ENCODE measurements at places on chromosomes 1 and 21. TPM values are rescaled to one million over a fixed set of nuclear protein-coding genes. Genes with fewer than 3 reads are reported as not detected.

DNA sequence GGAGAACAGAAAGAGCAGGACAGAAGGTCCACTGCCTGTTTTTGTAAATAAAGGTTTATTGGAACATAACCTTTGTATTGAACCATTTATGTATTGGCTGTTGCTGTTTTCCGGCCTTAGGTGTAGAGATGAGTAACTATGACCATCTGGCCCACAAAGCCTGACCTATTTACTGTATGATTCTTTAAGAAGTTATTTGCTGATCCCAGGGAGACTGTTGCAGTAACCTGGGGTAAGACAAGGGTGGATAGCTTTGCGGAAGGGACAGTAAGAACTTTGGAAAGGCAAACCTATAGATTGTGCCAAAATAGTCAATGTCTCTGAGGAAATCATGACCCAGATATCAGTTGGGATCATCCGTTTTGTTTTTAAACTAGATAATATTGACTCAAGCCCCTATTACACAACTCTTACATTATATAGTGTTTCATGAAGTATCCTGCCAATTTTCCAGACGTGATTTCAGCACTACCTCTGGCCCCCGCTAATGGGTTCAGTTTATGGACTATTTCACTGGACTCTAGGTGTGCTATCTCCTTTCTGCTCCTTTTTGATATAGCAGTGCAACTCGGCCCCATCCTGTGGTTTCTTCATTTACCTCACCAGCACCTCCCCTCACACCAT lies 20.8 kb upstream of the TLCD4 start:
- peak; percentile 54 for DNase-seq
- no peak overlapping the region for H3K4me3 ChIP-seq
- peak overlapping the region; percentile 1 for H3K27ac ChIP-seq
- no peaks in the 10 kb centered on the region for H3K27me3 ChIP-seq
- H3K4me1 ChIP-seq, result peaks cover 28% of the 10 kb centered on the region
- H3K36me3 ChIP-seq, result no peaks in the 10 kb centered on the region

- H3K36me3 ChIP-seq, result no peaks in the 10 kb centered on the region
- no peak overlapping the region for H3K4me3 ChIP-seq
- no peak for DNase-seq
- no peaks in the 10 kb centered on the region for H3K27me3 ChIP-seq
These were observed 56.7 kb upstream of the PUM1 start for GRCh38 chr1:31122101-31122735.

DNA sequence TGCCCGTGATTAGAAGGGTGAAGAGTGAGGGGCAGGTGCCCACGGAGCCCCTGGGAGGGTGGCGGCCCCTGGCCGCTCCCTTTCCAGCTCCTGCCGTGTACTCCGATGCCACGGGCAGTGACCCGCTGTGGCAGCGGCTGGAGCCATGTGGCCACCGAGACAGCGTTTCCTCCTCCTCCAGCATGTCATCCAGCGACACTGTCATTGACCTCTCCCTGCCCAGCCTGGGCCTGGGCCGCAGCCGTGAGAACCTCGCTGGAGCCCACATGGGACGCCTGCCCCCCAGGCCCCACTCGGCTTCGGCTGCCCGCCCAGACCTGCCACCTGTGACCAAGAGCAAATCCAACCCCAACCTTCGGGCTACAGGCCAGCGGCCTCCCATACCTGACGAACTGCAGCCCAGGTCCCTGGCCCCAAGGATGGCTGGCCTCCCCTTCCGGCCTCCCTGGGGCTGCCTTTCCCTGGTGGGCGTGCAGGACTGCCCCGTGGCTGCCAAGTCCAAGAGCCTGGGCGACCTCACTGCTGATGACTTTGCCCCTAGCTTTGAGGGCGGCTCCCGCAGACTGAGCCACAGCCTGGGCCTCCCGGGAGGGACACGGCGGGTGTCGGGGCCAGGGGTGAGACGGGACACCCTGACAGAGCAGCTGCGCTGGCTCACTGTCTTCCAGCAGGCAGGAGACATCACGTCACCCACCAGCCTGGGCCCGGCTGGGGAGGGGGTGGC lies 22.0 kb downstream of the PANK4 start:
- H3K36me3 ChIP-seq, result peaks cover 20% of the 10 kb centered on the region
- H3K27ac ChIP-seq, result no peak overlapping the region
- H3K27me3 ChIP-seq, result peaks cover 40% of the 10 kb centered on the region
- H3K4me3 ChIP-seq, result no peak overlapping the region
- H3K4me1 ChIP-seq, result peaks cover 88% of the 10 kb centered on the region
- no peak for DNase-seq

DNA sequence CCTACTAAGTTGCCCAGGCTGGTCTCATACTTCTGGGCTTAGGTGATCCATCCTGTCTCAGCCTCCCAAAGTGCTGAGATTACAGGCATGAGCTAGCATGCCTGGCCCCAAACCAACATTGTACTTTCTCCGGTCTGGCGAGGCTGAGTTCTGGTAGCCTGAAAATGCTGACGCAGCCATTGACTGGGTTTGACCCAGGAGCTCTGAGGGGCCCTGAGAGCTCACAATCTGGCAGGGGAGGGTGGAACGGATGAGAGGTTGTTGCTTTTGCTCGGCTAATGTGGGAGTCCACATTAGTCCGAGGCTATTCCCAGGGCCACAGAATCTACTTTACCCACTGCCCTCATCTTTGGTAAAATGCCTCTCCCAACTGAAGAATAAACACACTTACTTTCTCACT lies 35.1 kb upstream of the PARP1 start:
- no peak overlapping the region for H3K4me3 ChIP-seq
- DNase-seq, result no peak
- H3K36me3 ChIP-seq, result no peaks in the 10 kb centered on the region
- H3K27ac ChIP-seq, result no peak overlapping the region

- no peak overlapping the region for H3K27ac ChIP-seq
- no peak overlapping the region for H3K4me3 ChIP-seq
- no peaks in the 10 kb centered on the region for H3K27me3 ChIP-seq
- no peak for DNase-seq
- H3K4me1 ChIP-seq, result no peaks in the 10 kb centered on the region
- H3K36me3 ChIP-seq, result no peaks in the 10 kb centered on the region
These were observed 198.2 kb downstream of the ZNF326 start for GRCh38 chr1:90193116-90193515.

- H3K4me3 ChIP-seq, result no peak overlapping the region
- no peaks in the 10 kb centered on the region for H3K36me3 ChIP-seq
- no peak overlapping the region for H3K27ac ChIP-seq
- no peaks in the 10 kb centered on the region for H3K27me3 ChIP-seq
These were observed 144.0 kb downstream of the ROR1 start for GRCh38 chr1:63917571-63918417.

DNA sequence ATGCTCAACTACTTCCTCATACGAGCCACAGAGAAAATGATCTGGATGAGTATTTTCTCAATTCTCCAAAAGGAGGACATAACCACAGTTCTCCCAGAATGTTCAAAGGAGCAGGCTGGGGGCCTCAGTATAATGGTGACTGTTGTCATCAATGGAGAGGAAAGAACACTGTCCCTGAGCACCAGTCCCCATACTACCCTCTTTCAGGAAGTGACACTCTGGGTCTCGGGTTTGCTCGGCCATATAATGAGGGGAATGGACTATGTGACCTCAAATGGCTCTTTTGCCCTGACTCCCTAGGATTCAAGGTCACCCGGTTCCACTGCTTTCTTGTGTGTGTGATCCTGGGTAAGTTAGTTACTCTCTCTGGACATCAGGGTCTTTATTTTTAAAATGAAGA lies 22.8 kb downstream of the SLC9A1 start:
- 0 out of 3 replicates have a peak overlapping the region, but pooled peaks have one; percentile 1 for H3K27ac ChIP-seq
- H3K27me3 ChIP-seq, result no peaks in the 10 kb centered on the region
- DNase-seq, result no peak

DNA sequence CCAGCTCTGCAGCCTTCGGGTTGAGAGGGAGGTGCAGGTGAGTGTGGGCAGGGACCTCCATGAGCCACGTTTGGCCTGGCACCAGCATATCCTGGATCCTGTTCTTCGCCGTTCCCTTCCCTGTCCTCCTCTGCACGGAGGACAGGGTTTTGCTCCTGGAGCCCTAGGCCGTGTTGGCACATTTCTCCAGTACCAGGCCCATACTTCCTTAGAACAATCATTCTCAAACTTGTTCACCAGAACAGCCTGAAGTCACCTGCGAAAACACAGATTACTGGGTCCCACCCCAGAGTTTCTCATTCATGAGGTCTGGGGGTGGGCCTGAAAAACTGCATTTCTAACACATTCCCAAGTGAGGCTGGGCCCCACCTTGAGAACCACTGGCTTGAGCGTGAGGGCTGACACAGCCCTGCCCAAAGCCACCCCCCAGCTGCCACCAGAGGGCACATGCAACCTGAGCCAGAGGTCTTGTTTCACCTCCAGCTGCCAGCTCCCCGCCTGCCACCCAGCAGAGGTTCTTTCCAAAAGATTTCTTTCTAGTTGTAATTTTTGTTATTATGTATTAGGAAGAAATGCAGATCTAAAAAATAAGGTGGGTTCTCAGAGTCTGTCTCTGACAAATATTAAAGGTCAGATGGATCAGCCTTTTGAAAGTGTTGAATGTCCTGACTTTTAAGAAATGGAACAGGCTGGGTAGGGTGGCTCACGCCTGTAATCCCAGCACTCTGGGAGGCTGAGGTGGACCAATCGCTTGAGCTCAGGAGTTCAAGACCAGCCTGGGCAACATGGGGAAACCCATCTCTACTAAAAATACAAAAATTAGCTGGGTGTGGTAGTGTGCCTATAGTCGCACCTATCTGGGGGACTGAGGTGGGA lies 39.6 kb upstream of the LDLRAP1 start:
- H3K4me3 ChIP-seq, result no peak overlapping the region
- H3K27me3 ChIP-seq, result no peaks in the 10 kb centered on the region
- H3K27ac ChIP-seq, result no peak overlapping the region
- peaks cover 25% of the 10 kb centered on the region for H3K36me3 ChIP-seq
- DNase-seq, result no peak

GRCh38 chr1:10242811-10243210 lies 32.4 kb downstream of the KIF1B start:
- no peak overlapping the region for H3K27ac ChIP-seq
- no peaks in the 10 kb centered on the region for H3K36me3 ChIP-seq
- no peaks in the 10 kb centered on the region for H3K27me3 ChIP-seq
- H3K4me1 ChIP-seq, result no peaks in the 10 kb centered on the region
- no peak overlapping the region for H3K4me3 ChIP-seq
- no peak for DNase-seq

DNA sequence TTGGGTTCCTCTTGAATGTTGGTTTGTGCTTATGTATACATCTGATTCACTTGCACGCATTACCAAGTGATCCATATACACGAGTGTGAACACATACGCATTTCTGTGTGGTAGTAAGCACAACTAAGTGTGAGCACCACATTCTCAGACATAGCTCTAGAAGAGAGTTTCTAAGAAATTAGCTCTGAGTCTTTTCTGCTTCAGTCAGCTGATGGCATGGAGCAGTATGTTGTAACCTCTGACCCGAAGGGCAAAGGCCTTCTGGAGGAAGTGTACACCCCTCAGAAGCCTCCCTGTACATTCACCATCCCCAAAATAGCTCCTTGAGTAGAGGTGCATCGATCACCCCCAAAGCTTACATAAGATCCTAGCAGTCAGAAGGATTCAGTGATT lies 183.7 kb downstream of the KIF26B start:
- H3K4me3 ChIP-seq, result no peak overlapping the region
- H3K36me3 ChIP-seq, result no peaks in the 10 kb centered on the region
- H3K4me1 ChIP-seq, result peaks cover 11% of the 10 kb centered on the region
- DNase-seq, result peak; percentile 36

DNA sequence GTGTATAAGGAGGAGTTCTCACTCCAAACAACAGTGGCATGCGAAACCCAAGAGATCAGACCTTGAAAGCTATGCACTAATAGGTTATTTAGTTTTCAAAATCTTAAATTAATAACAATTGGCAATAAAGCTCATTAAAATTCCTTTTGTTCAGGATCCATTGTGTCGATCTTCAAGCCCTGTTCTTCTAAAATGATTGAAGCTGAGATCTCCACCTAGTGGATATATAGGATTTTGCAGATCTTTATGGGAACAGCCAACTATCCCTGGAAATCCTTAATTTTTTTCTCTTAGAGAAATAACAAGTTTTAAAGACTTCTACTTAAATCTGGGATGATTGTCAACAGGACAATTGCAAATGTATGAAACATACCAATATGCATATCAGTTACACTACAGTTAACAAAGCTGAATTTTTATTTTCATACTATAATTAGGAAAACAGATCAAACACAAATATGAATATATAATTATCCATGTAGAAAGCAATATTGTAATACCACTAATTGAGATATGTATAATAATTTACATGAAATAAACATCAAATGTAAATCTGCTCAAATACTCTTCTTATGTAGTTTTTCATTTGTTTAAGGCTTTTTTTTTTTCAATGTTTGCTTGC lies 43.3 kb downstream of the LRRC53 start:
- no peaks in the 10 kb centered on the region for H3K27me3 ChIP-seq
- no peak overlapping the region for H3K27ac ChIP-seq
- peak; percentile 33 for DNase-seq
- H3K36me3 ChIP-seq, result no peaks in the 10 kb centered on the region

DNA sequence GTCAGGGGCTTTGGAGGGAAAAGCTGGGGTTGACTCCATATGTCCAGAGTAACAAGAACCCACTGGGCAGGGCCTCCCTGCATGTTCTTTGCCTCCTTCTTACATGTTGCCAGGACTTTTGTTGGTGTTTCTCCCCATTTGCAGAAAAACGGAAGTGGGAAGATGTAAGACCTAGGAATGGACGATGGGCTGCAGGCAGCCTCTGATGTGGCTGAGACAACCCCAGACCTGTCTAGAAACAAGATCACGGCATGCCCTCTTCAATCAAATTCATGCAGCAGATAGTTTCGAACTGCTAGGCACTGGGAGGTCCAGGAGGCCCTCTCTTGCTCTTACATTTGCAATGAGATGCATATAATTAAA lies 3.4 kb downstream of the FAM43B start:
- no peak overlapping the region for H3K27ac ChIP-seq
- DNase-seq, result no peak
- H3K4me1 ChIP-seq, result peaks cover 6% of the 10 kb centered on the region
- H3K4me3 ChIP-seq, result no peak overlapping the region
- H3K27me3 ChIP-seq, result peaks cover 65% of the 10 kb centered on the region

DNA sequence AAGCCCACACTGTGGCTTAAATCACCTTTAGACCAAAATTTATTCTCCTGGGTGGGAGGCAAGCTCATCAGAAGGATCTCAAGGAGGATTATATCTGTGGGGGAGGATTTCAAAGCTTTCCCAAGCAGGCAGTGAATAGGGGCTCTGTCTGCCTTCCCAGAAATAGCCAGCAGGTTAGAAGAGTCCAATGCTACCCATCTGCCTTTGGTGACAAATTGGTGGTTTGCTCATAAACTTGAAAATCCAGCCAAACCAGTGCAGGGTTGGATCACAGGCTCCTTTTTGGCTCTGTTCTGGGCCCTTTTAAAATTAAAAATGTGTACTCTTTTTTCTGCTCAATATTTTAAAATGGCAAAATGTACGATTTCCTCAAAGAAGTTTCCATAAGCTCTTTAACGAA lies 118.9 kb upstream of the ZC3H11B start:
- no peak overlapping the region for H3K27ac ChIP-seq
- H3K4me1 ChIP-seq, result peaks cover 7% of the 10 kb centered on the region
- H3K27me3 ChIP-seq, result no peaks in the 10 kb centered on the region
- H3K36me3 ChIP-seq, result no peaks in the 10 kb centered on the region

- no peaks in the 10 kb centered on the region for H3K36me3 ChIP-seq
- H3K4me1 ChIP-seq, result peaks cover 30% of the 10 kb centered on the region
- no peak overlapping the region for H3K4me3 ChIP-seq
- H3K27ac ChIP-seq, result no peak overlapping the region
- no peaks in the 10 kb centered on the region for H3K27me3 ChIP-seq
These were observed 7.5 kb upstream of the SSBP3 start for GRCh38 chr1:54413732-54414131.

- H3K4me1 ChIP-seq, result peaks cover 33% of the 10 kb centered on the region
- no peak for DNase-seq
- peak overlapping the region; percentile 65 for H3K27ac ChIP-seq
- H3K27me3 ChIP-seq, result no peaks in the 10 kb centered on the region
These were observed 859 bp upstream of the ERMAP start for GRCh38 chr1:42815941-42816584.

PLA2G2C gene
- total RNA-seq, result 0.13 TPM

ERRFI1 gene
- total RNA-seq, result 1.9 TPM

LCE1E gene
- not detected for total RNA-seq

APOBEC4 gene
- total RNA-seq, result not detected

GNAT2 gene
- 0.16 TPM for total RNA-seq

CTPS1 gene
- 113 TPM for total RNA-seq

CLIC6 gene
- total RNA-seq, result not detected

Measured in K562 (cell line).